AG10803 (cell line): ENCODE measurements at places on chromosomes 4 and X.

GRCh38 chrX:40582811-40583210 is 2.0 kb downstream of the ATP6AP2 start:
- no peak for DNase-seq

GRCh38 chr4:80610845-80611677 is 275.5 kb downstream of the CFAP299 start:
- peak; percentile 38 for DNase-seq

- no peak for DNase-seq
Observed at GRCh38 chrX:85815203-85815751, 232.1 kb downstream of the CHM start.

DNA sequence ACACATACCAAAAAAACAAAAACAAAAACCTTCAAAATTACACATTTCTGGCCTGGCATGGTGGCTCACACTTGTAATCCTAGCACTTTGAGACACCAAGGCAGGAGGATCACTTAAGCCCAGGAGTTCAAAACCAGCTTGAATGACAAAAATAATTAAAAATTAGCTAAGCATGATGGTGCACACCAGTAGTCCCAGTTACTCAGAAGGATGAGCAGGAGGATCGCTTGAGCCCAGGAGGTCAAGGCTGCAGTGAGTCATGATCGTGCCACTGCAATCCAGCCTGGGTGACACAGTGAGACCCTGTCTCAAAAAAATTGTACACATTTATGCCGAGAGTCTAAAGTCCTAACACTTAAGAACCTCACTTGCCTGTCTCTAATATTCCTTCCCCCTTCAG is 18.3 kb downstream of the SLC39A8 start:
- no peak for DNase-seq

- no peak for DNase-seq
Observed at GRCh38 chrX:145865082-145865481, 47.5 kb downstream of the SLITRK2 start.

GRCh38 chr4:92599044-92599443 is 295.3 kb downstream of the GRID2 start:
- no peak for DNase-seq

DNA sequence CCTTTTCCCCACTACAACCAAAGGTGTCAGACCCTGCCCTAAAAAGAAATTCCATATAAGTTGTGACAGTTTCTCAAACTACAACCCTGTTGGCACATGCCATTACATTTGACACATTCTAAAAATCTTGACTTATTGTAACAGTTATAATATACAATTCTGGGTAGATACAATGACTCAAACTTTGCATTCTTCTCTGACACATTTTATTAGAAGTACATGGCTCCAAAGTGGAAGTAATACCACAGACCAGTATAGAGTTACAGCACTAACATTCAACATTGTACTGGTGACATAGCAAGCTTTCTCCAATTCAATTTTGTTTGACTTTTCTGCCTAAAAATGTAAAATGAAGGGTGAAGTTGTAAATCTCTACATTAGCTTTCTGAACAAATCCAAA is 196.6 kb upstream of the ETNPPL start:
- DNase-seq: peak; percentile 12

DNA sequence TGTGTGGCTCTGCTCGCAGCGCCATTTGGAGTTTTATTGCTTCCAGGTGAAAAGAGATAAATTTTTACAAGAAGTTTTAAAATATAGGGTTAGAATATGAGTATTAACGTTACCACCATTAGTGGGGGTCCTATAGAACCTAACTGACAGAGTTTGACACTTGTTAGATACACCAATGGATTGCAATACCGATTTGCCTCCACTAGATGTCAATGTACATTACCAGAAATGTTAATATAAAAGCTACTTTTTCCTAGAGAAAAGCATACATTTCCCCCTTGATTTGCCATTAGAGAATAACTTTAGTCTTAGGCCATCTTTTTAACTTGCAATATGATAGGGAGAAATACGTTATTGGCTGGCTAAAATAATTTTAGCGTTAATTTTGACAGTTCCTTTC is 108.4 kb downstream of the LINC00632 start:
- DNase-seq: peak; percentile 24

GRCh38 chr4:100391863-100392262 is 126.0 kb downstream of the EMCN start:
- DNase-seq: peak; percentile 68

DNA sequence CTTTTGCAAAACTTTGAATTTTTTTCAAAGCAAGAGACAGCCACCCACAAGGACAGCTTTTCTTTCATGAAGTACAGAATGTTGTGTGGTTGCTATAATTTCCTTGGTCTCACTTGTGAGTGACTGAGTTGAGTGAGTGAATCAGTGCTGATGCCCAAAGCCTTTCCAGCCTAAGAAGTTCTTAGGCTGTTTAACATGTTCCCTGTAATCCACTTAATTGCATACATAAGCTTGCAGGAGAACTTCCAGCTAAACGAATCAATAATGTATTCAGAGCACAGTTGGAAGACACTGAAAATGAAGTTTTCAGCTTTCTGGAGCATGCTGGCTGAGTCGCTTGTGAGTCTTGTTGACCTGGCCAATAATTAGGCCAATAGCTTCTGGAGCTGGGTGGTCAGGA is 42.0 kb upstream of the GK2 start:
- DNase-seq: no peak

- DNase-seq: peak; percentile 65
Observed at GRCh38 chrX:155334486-155335336, at the start of gene CLIC2. TSS of gene CLIC2 (minus strand) at chrX:155334614. CDS start at chrX:155334427, 187 bp downstream.

GRCh38 chrX:77434962-77435361 is 12.2 kb upstream of the FGF16 start:
- DNase-seq: no peak

- no peak for DNase-seq
Observed at GRCh38 chrX:97102938-97103337, 219.2 kb downstream of the RPA4 start.

GRCh38 chr4:139453041-139453370 is 915 bp upstream of the RAB33B start:
- DNase-seq: no peak

GRCh38 chr4:16545656-16546055 is 319.4 kb upstream of the TAPT1 start:
- no peak for DNase-seq

GRCh38 chr4:96407225-96407624 is 567.3 kb downstream of the PDHA2 start:
- no peak for DNase-seq

DNA sequence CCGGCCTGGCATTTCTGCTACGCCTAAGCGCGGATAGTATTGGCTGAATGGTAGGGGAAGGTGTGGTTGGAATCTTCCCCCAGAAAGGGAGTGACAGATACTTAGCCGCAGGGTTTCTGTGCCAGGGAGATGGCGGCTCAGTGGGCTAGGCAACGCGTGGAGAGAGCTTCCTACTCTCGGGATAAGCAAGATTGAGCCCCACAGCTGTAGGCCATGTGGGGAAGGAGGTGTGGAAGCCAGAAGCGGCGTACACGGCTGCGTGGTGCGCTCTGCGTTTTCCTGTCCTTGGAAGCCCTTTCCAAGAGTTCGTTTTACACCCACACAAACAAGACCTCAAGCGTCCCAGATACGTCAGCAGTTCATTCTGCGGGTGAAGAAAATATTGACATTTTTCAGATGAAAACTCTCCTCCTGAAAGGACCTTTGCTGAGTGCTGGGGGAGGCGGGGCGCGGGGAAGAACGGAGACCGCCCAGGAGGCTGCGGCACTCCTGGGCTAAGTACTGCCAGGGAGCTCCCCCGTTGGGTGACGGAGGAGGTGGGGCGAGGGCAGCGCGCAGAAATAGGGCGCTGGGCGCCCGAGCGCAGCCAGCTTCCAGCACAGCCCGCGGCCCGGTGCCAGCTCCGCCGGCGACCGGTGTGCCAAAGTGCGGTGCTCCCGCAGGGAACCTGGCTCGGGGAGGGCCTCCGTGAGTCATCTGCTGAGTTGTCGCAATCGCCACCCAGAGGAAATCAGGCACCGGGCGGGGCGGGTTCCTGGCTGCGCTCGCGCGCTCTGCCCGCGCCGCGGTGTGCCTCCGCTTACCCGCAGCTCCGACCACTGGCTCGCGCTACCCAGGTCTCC is at the start of gene GPAT3:
TSS of gene GPAT3 (plus strand) at position 589 of the 842 bp plus-strand sequence. CDS start 515 bp downstream, outside the sequence.
- DNase-seq: peak; percentile 70

GRCh38 chr4:142098900-142099545 is 462.6 kb downstream of the IL15 start:
- DNase-seq: no peak

DNA sequence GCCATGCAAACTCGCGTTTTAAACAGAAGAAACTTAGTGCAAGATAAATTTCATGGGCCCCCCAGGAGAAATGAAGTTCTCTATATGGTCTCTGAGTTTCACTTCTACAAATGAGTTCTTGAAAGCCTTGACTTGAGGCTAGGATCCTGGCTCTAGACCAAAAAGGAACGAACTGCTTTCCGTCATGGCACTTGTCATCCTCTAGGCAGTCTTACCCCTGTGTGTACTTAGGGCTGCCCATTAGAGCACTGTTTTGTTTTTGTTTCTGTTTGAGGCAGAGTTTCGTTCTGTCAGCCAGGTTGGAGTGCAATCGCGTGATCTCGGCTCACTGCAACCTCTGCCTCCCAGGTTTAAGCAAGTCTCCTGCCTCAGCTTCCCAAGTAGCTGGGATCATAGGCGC is 29.0 kb downstream of the RNF4 start:
- no peak for DNase-seq

GRCh38 chrX:3768881-3769280 is 55.4 kb upstream of the PRKX start:
- DNase-seq: no peak

GRCh38 chr4:94741304-94741703 is 16.5 kb upstream of the BMPR1B start:
- DNase-seq: no peak

DNA sequence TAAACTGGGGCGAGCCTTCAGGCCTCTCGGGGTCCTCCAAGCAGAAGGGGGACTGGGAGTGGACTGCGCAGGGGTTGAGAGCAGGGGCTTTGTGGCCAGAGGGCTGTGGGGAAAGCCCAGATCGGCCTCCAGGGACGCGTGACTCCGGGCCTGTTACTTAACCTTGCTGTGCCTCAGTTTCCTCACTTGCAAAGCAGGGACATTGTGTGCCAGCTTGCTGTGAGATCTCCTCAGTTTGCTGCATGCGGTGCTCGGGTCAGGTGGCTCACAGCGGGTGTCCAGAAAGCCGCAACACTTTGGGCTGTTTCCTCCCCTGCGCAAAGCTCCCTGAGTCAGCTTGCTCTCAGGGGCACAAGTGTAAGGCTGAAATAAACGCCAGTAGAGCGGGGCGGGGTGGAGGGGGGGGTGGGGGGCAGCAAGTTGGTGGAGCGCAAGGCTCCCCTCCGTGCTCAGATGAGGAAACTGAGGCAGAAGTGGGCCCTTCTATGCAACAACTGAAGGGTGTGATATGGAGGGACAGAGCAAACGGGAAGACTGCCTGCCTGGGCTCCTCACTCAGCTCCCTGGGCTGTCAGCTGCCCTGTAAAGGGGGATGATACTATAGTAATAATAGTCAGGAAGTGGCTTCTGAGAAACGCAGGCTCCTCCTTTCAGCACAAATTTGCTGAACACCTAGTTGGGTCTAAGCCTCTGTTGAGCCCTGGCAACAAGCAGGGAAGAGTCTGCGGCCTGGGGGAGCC is 101.0 kb downstream of the HMX1 start:
- DNase-seq: no peak

- DNase-seq: no peak
Observed at GRCh38 chr4:84035568-84035967, 463.5 kb downstream of the NKX6-1 start.

GRCh38 chr4:153346563-153346962 is 2.1 kb downstream of the MND1 start:
- peak; percentile 15 for DNase-seq

GRCh38 chrX:136754651-136755050 is 26.1 kb downstream of the ARHGEF6 start:
- DNase-seq: peak; percentile 80

DNA sequence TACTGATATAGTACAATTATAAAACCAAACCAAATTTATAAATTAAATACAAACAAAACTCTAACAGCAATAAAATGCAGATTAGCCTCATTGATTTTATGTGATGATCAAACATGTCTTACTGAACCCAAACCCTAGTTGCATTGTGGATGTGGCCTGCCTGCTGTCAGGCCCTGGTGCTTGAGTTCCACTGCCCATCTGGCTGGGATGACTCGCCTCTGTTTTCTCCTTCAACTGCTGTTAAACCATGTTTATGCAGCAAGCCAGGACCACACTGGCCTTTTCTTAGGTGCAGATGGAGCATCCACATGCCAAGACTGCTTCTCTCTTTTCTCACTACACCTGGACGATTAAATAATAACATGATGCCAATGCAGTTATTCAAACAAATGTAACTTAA is 22.6 kb downstream of the NAP1L5 start:
- DNase-seq: peak; percentile 60

GRCh38 chr4:2637956-2638552 is 101.6 kb downstream of the FAM193A start:
- no peak for DNase-seq

DNA sequence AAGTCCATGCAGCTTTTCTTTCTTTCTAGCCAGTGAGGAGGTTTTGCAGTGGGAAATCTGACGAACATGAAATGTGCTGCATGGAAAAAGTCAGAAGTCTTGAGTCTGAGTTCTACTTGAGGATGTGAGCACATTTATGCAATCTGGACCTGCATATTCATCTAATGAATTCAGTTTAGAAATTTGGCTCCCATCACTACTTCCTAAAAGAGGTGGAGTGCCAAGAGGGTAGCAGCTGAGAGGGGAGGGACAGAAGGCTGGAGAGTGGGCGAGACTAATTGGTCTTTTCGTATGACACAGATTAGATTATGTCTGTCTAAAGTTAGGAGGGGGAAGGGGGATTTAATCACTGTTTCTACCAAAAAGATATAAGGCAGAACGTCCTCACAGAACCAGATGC is 535.9 kb downstream of the IQCM start:
- peak; percentile 23 for DNase-seq

- DNase-seq: no peak
Observed at GRCh38 chr4:54800831-54801530, 143.2 kb downstream of the KIT start.

- no peak for DNase-seq
Observed at GRCh38 chr4:184328022-184328736, 110.5 kb upstream of the ENPP6 start.

DNA sequence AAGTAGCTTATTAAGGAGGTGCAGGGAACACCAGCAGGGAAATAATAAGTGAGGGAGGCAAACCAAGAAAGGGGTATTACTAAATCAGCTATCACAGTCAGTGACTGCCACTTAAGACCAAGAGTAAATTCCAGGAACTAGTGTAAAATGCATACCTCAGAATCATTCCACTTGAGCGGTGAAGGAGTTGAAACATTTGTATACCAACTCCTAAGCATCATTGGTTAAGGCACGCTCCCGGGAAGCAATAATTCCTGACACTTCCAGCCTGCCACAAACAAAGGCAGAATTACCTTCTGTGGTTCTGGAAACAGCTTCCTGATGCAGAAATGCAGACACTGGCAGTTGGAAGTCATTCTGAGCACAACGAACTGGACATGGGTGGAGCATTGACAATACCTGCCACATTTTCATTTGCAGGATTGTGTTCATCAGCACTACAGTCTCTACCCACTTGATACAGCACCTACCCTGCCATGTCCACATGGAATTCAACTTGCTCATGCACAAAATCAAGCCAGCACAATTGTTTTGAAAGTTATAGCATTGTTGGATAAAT is 82.1 kb downstream of the PPP1R2C start:
- DNase-seq: no peak
